ENCODE measurements at places on chromosomes 13 and 19.

DNA sequence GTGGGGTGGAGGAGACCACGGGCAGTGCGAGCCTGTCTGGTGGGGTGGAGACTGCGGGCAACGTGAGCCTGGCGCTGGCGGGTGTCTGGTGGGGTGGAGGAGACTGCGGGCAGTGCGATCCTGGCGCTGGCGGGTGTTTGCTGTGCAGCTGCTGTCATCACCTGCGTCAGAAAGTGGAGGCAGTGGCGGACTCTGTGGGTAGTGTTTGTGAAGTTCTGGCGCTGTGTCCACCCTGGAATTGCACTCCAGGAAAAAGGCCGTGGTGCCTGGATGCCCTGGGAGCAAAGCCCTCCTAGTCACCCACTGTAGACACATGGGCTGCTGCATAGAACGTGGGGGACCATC is 6.2 kb downstream of the TEX29 start:
- DNase-seq: no peak

- no peak for DNase-seq
These were observed 5.3 kb upstream of the PRKCG start for GRCh38 chr19:53876651-53877224.

GRCh38 chr19:49929121-49929610 is at the start of the genes ATF5 and NUP62:
Gene ATF5, plus strand, starts transcription at chr19:49929205. Its CDS starts 1,646 bp downstream, at chr19:49930851.
Gene NUP62, minus strand, starts transcription at chr19:49929504. Its CDS starts 19,697 bp downstream, at chr19:49909807.
- peak; percentile 96 for DNase-seq

DNA sequence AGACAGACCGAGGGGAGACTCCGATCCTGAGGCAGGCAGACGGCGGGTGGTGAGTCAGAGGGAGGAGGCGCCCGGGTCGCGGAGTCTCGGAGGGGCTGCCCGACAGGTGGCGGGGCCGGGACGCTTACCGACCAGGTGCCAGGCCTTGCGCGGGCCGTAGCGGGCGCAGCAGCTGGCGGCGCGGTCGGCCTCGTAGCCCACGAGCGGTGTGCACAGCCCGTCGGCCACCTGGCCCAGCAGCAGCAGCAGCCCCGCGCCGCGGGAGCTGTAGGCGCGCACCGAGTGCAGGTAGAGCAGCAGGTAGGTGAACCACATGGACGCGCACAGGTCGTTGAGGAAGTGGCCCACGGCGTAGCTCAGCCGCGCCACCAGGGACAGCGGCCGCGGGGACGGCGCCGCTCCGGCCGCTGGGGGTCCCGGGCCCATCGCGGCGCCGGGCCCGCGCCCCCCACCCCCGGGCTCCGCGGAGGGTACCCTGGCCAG is 367 bp downstream of the MFSD12 start:
- DNase-seq: no peak

GRCh38 chr19:39303373-39304184 is 7.4 kb downstream of the IFNL1 start:
- DNase-seq: no peak

GRCh38 chr13:91349992-91350911 is 2.8 kb downstream of the MIR17HG start:
- DNase-seq: no peak

- no peak for DNase-seq
These were observed 6.0 kb downstream of the MAG start for GRCh38 chr19:35297922-35298321.

GRCh38 chr13:49238621-49239020 is 9.1 kb upstream of the CDADC1 start:
- DNase-seq: no peak

DNA sequence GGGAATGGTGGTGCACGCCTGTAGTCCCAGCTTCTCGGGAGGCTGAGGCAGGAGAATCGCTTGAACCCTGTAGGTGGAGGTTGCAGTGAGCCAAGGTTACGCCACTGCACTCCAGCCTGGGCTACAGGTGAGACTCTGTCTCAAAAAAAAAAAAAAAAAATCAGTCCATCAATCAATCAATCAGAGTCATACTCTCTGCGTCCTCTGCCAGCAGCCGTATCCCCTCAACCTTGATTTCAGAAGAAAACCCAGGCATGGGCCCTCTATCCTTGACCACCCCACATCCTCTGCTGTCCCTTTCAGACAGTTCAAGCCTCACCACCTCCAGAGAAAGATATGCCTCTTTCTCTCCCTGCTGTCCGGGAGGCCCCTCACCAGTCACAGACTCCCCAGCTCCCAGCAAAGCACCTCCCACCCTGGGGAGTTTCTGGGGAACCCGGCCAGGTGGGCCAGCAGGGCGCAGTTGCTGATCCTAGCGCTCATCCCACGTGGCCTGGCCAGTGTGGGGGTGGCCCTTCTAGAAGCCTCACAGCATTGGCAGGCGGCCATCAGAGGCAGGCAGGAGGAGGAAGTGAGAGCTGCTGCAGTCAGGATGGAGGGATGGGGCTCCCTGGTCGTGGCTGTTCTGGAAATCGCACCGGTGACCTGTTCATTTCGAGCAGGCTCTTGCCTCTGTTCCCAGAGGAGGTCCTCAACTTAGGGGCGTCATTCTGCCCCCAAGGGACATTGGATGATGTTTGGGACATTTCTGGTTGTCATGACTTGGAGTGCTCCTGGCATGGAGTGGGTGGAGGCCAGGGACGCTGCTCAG is 10.2 kb upstream of the JSRP1 start:
- DNase-seq: peak; percentile 63

DNA sequence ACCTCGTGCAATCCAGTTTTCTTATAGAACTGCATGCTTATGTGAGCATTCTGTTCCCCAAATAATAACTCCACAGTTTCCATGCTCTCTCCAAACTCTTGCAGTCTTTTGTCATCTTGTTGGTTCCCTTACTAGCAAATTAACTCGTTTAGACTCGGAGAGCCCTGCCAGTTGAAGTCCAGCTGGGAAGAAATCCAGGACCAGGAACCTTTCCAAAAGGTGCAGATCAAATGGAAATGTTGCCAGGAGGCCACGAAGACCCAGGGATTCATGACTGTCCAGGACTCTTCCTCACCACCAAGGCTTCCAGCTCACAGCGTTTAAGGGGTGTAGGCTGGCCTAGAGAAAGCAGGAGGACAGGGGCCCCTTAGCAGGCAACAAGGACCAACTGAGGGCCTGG is 2.1 kb upstream of the TDRD12 start:
- no peak for DNase-seq

DNA sequence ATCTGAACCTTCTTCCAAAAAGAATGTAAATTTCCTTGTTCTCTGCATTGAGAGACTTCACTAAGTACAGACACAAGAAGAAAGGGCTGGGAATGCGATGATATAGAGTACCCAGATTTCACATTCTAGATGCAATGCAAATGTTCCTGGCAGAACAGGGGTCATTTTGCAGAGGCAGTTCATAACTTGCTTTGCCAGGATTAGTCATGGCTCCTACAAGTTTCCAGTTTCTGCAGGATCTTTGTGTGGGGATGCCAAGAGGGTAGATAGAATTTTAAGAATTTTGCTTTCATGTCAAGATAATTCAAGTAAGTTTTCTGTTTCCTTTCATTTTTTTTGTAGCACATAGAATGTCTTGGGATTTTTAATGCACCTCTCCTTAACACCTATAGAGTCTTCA is 181.2 kb downstream of the FGF9 start:
- no peak for DNase-seq

DNA sequence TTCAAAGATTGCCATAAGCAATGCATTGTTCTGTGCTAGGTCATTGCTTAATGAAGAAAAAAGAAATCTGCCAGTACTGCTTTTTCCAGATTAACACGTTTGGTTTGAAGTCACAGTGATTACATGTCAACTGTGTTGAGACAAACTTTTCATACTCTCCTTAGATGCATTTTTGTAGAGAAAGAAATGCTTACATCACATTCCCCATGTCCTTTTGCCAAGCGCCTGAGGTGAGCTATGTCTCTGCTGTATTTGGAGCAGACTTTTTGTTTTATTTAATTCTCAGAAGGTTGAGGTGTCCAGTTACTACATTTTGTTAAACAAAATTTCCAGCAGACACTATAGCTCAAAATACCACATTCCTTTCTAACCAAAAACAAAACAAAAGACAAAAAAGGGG is 16.2 kb downstream of the LACC1 start:
- DNase-seq: no peak

DNA sequence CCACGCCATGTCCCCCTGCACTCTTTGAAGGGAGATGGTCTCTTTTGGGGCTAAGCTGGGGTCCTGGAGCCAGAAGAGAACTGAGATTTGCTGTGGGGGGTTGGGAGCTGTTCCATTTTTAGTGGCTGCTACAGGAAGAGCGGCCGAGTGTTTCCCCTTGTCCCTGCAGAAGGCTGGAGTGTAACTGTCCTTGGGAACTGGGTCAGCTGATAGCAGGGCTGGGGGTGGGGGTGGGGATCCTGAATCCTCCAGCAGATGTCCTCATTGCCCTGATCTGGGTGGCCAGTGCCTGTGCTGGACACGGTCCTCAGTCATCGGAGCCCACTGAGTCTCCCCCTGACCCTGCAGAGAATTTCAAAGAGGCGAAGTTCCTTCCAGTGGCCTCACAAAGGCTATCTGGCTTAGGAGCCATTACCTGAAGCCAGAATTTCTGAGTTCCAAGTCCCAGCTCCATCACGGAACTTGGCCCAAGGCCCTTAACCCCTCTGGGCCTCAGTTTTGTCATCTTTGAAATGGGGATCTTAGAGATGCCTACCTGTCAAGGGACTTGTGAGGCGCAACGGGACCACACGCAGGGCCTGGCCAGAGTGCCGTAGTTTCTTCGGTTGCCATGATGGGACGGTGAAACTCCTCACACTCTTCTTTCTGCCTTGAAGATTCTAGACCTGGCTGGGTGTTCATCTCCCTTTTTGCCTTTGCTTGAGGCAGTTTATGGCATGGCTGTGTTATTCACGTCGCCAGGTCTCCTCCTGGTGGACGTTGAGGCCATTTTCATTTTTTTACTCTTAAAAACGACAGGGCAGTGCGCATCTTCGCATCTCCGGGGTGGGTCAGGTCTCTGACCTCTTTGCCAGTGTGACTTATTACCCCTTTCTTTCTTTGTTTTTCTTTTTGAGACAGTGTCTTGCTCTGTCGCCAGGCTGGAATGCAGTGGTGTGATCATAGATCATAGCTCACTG is 51.9 kb downstream of the DNM2 start:
- DNase-seq: no peak

DNA sequence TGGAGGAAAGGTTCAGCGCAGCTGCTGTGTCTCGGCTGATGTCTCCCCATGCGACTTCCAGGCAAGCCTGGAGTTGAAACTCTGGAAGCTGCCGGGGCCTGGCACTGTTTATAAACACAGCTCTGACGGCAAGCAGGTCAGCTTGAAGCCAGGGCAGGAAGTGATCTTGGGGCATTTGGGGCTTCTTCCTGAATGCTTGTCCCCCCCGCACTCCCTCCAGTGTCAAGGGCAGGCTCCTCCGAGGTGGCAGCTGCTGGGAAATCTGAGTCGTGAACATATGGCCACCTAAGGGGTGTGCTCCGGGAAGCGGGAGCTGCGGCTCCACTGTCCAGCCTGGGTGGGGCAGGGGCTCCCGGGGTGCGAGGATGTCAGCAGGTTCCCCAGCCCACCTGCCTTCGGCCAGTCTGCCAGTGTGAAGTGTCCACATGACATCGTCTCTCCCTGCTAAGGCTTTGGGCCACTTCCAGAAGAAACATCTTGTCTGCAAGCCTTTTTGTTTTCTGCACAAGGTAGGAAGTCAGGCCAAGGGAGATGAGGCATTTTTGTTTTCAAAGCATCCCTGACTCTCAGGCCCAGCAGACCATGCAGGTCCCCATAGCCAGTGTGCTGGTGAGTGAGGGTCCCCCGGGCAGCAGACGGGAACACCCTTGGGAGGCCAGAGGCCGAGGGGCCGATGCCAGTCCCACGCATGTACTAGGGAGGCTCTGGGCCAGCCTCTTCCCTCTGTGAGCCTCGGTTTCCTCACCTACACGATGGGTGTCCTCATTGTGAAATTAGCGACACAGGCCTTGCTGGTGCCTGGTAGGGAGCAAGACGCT is 2.7 kb downstream of the PIAS4 start:
- no peak for DNase-seq

DNA sequence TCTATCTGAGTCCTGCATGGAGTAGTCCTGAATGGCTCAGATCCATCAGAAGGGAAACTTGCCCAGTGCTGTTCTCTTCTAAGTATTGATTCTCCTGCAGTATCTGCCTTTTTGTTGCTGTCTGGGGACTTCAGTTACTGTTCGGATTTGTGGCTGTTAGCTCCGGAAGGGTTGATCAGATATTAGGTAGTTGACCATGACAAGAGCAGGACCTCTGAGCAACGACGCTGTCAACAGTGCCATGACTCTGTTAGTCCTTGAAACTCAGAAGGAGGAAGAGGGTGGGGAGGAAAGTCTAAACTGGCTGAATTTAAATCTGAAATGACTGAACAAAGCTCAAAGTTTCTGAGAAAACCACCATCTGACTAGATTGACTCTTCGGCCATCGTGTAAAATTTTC is 42.2 kb downstream of the CCNE1 start:
- DNase-seq: no peak

- no peak for DNase-seq
These were observed 5.9 kb upstream of the HOMER3 start for GRCh38 chr19:18946918-18947317.

GRCh38 chr13:113802090-113802531 is 43.1 kb downstream of the TMEM255B start:
- peak; percentile 73 for DNase-seq

GRCh38 chr13:31862828-31863227 is 123.5 kb downstream of the RXFP2 start:
- no peak for DNase-seq

GRCh38 chr19:576768-577438 is 4.5 kb downstream of the BSG start:
- DNase-seq: no peak

DNA sequence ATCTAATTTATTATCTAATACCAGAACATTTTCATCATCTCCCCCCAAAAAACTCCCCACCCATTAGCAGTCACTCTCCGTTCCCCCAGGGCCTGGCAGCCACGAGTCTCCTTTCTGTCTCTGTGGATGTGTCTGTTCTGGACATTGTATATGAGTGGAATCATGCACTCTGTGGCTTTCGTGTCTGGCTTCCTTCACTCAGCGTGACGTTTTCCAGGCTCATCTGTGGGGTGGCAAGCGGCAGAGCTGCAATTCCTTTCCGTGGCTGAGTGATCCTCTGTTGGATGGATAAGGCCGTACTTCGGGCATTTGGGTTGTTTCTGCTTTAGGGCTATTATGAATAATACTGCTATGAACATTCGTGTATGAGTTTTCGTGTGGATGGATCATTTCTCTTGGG is 3.1 kb downstream of the AP2S1 start:
- DNase-seq: no peak

GRCh38 chr13:94329754-94330551 is 149.5 kb downstream of the DCT start:
- no peak for DNase-seq

DNA sequence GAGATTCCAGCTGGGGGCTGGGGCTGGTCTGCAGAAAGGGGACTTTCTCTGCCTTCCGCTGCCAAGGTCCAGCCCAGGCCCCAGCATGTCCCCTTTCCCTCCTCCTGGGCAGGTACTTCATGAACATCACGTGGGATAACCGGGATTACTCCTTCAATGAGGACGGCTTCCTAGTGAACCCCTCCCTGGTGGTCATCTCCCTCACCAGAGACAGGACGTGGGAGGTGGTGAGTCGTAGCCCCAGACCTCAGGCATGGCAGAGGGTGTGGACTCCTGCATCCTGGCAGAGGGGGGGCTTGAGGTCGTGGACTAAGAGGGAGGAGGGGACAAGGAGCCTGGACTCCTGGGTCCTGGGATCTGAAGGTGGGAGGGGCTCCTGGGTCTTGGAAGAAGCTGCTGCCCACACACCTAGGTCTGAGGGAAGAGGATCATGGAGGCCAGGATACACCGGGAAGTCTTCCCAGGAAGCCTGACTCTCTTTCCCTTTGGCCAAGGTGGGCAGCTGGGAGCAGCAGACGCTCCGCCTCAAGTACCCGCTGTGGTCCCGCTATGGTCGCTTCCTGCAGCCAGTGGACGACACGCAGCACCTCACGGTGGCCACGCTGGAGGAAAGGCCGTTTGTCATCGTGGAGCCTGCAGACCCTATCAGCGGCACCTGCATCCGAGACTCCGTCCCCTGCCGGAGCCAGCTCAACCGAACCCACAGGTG is 20.6 kb downstream of the GRIN2D start:
- no peak for DNase-seq

All from muscle of arm (tissue), 14 donors.